ENCODE measurements at places on chromosomes 5 and 9. TPM values are rescaled to one million over a fixed set of nuclear protein-coding genes. Genes with fewer than 3 reads are reported as not detected.

Gene PTPN3
- 13.2 TPM for total RNA-seq

DNA sequence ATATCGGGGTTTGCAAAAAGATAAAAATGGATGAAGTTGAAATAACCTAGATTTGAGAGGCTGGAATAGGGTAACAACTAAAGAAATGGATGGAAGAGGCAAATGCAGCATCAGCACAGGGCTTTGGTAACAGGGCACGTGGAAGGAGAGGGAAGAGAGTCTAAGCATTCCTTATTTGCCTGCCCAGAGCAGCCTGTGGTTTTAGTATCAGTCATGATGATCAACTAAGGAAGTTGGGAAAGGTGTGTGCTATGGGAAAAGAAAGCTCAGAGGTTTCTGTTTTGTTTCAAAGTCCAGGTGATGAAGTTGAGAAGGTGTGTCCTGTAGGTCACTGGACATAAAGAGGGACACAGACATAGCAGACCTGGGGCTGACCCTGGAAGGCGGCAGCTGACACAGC, 28.8 kb downstream of the GAS1 start:
- no peak for DNase-seq

- DNase-seq, result no peak
Measured at GRCh38 chr9:133999851-134000265, 7.7 kb upstream of the VAV2 start.

Gene KIF4B
- not detected for total RNA-seq

Gene SLC6A18
- total RNA-seq, result not detected

DNA sequence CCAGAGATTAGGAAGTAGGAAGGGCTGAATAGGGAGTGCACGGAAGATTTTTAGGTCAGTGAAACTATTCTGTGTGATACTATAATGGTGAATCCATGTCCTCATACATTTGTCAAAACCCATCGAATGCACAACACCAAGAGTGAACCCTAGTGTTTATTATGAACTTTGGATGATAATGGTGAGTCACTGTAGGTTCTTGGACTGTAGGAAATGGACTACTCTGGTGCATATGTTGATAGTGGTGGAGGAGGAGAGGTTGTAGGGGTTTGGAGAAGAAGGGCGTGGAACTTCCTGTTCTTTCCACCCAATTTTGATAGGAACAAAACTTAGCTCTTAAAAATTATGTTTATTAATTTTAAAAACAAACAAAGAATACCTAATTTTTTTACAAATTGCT, 14.3 kb downstream of the CTSL start:
- DNase-seq, result no peak

DNA sequence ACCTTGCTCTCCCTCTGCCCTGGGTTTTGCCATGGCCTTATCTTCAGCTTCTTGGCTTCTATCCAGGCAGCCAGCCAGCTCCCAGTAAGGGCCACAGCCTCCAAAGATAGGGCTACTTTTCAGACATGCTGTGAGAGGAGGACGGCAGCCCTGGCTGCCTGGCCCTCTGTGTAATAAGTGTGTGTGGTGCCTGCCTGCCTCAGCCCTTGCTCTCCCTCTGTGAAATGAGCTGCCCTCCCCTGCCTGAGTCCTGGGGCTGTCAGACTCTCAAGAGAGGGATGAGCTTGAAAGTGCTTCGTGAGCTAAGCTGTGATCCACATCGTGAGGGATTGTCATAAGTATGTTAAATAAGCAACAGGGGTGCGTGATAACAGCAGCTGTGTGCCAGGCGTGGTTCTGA, 8.1 kb downstream of the NDST1 start:
- peak; percentile 50 for DNase-seq

Gene UNC5A
- total RNA-seq, result 0.16 TPM

Gene HAVCR2
- total RNA-seq, result 5.1 TPM

GRCh38 chr5:68898951-68899471, 194.8 kb upstream of the SLC30A5 start:
- no peak for DNase-seq

GRCh38 chr9:89871871-89872331, 267.1 kb downstream of the GADD45G start:
- no peak for DNase-seq

- no peak for DNase-seq
Measured at GRCh38 chr9:129632460-129632859, 6.5 kb downstream of the NTMT1 start.

DNA sequence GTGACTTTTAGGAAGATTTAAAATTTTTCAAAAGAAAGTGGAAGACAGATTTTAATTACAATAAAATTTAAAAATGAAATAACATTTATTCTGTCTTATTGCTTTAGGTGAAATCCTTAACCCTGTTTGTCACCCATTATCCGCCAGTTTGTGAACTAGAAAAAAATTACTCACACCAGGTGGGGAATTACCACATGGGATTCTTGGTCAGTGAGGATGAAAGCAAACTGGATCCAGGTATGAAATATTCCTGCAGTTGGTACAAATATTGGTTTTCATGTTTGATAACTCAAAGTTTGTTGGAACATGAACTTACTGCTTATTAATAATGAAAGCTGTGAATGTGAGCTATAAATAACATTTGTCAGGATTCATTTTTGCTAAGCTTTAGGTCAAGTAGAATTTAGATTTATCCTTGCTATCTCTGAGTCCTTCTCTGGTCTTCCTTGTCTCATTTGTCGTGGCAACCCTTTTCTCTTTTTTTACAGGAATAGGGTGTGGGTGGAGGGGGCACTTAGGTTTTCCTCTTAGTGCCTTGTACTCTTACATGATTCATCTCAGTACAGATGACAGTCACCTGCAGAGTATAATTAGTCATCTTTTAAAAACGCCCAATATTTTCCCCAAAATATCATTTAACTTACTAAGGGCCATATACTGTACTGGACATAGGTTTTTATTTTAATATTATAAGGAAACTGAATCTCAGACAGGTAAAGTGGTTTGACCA, 95.3 kb upstream of the RASGRF2 start:
- DNase-seq, result no peak

DNA sequence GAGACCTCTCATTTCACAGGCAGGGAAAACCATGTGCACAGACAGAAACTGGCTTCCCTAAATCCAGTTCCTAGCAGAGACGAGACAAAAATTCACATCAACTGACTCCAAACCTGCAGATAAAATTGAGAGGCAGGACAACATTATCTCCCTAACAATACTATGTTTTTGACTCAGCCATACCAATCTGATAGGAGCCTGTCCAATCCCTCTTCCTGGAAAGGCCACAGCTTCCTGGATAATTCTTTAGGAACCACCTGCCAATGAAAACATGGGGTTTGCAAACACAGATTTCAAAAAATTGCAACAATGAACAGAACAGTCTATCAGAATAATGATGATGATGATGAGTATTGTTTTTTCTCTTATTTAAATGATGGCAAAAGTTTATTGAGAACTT, 22.4 kb downstream of the SH3TC2 start:
- no peak for DNase-seq
